ENCODE measurements at places on chromosomes 11 and 22.

DNA sequence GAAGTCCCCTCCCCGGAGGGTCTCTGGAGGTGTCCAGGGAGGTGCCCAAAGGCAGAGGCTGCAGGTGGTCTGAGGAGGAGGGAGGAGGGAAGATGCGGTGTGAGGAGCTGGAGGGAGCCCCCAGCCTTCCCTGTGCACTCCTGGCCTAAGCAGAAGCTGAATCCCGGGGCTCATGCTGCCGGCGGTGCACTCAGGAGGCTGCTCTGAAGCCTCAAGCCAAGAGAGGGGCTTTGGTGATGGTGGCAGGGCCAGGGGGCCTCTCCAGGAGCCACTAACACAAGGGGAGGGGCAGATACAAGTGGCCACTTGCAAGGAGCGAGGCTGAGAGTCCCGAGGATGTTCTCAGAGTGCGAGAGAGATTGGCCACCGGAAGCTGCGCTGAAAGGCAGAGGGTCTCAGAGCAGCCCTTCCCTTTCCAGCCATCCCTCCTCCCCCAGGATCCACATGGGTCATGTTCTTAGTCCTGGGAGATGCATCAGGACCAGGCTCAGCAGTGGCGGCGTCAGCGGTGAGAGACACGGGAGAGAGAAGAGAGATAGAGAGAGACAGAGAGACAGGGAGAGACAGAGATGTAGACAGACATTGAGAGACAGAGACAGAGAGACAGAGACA lies 774 bp upstream of the MRGPRG start:
- no peak for DNase-seq

GRCh38 chr11:6269994-6270393 lies 10.4 kb downstream of the CCKBR start:
- DNase-seq: no peak

DNA sequence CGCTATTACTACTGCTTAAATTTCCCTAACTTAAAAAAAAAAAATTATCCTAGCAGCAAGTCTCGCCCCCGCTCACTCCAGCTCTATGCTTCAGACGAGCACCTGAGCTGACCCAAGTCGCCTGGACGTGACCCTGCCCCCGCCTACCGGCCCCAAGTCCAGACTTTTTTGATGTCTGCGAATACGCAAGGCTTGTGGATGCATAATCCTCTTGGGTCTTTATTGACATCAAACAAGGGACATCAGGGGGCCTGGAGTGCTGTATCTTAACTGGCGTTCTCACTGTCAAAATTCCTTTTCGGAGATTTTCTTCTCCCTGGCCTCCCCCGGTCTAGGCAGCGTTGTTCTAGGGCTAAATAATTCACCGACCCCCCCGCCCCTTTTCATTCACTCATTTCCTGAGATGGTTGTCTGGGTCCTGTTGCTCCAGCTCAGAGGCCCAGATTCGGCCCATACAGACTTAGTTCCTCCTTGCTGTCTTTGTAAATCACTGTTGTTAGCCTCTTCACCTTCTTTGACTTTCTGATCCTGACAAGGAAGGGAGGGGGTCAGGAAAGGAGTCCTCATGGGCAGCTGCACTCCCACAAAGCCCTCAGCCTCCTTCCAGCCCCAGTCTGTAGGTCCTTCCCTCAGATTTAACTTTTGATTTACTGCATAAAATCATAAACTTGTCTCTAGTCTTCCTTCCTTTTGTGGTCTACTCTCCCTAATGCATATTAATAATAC lies 601 bp upstream of the LRP4 start:
- DNase-seq: no peak

GRCh38 chr11:62664405-62665074 lies 470 bp downstream of the C11orf98 start:
- DNase-seq: no peak

DNA sequence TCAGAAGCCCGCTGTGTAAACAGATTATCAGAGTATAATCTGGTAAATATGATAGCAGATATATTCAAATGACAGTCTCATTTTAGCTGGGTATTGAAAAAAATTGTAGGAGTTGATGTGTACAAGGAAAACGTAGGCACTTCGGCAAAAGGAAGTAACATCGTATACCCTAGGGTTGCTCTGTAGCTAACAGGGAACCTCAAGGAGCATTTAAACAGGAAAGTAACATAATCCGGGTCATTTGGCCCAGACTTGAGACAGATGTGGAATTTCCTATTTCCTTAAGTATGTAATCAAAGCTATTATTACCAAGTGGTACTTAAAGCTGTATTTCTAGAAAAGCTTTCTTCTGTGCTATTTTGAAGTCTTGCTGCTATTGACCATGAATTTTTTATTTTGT lies 215.6 kb downstream of the DDX10 start:
- DNase-seq: no peak

DNA sequence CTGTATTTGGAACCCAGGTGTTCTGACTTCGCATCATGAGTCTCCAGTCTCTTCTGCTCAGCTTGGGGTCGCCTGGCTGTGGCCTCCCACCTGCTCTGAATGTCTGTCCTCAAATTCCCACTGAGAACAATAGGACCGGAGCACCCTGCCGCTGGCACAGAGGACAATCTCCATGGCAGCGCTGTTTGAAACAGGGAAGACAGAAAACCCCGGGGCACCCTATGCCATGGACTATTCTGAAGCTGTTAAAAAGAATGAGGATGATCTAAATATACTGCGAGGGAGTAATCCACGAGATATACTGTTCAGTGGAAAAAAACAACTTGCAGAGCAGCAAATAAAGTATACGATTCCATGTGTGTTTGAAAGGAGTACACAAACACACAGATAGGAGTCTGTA lies 415.6 kb upstream of the NARS2 start:
- no peak for DNase-seq

GRCh38 chr11:62804310-62805075 lies 747 bp downstream of the NXF1 start:
- DNase-seq: no peak

DNA sequence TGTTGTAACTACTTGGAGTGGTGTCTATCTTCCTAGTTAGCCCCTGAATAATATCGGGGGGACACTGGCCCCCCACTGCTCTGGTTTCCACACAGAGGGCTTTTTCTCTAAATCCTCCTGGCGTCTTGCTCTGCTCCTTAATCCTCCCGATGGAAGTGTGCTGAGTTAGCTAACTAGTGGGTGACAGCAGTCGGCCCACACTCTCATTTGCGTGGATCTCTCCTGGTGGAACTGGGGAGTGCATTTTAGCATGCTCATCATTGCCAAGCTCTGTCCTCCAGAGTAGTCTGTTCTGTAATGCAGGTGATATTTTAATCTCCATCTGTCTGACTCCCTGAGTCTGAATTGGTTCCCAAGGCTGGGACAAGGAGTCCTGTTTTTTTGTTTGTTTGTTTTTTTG lies 46.1 kb upstream of the RASSF10 start:
- no peak for DNase-seq

- no peak for DNase-seq
These were observed 64.7 kb downstream of the PDE2A start for GRCh38 chr11:72609476-72609875.

DNA sequence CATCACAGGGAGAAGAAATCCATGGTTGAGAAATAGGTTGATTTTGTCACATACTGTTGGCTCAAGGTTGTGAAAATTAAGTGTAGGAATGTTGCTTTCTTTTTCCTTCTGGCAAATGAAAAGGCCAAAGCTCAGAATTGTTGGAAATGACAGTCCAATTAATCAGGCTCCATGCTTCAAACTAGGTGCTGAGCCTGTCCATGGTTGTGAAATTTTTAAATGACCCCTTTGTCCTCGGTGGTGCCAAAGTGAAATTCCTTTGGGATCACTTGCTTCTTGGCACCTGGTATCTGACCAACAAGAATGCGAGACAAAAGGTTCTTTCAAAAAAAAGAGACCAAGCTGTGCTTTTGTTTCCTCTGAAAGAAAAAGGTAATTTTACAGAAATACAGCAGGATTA lies 451.9 kb downstream of the ETS1 start:
- DNase-seq: no peak

DNA sequence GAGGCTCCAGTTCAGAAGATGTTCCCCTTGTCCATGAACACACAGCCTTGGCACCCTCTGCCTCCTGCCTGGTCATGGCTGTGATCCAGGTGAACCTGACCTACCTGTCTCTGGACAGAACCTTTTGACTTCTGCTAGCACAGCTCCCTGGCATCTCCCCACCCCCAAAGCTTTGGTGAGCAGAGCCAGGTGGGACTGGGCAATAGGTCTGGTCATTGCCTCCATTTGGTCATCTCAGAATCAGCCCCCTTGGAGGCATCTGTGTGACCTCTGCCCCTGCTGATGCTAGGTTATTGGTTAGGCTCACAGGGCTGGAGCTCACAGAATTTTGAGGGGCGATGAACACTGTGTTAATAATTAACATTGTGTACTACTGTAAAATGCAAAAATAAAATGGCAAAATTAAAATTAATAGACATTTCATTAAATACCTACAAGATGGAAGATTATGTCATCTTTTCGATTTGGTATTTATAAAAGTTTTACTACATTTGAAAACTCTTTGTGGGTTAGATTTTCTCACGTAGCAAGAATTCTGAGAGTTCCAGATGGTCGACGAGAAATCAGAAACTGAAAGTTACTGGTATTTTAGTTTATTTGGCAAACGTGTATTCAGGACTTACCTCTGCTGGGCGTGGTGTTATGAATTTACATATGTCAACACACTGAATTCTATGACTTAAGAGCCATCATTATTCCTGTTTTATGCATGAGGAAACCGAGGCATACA lies 8.3 kb upstream of the KIAA0930 start:
- no peak for DNase-seq

- DNase-seq: no peak
These were observed 125.6 kb downstream of the CSNK2A3 start for GRCh38 chr11:11227296-11228085.

DNA sequence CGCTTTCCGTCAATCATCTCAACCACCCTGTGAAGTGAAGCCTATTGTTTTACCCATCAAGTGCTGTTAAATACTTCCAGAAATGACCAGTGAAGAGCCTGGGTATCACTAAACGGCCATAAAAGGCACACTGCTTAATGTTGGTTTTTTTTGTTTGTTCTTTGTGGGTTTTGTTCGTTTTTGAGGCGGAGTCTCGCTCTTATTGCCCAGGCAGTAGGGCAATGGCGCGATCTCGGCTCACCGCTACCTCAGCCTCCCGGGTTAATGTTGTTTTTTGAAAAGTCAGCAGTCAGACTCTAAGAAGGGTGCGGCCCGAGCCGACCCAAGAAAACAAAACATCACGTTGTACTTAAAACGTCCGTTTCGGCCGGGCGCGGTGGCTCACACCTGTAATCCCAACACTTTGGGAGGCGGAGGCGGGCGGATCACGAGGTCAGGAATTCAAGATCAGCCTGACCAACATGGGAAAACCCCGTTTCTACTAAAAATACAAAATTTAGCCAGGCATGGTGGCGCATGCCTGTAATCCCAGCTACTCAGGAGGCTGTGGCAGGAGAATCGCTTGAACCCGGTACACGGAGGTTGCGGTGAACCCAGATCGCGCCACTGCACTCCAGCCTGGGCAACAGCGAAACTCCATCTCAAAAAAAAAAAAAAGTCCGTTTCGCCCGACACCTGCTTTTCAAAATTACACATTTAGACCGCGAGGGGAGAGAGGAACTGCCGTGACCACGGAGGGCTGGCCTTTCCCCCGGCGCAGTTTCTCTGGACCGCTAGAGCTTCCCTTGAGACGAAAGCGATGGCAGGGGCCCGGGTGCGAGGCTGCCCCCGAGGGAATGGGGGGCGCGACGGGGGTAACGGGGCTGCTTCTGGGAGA lies 714 bp downstream of the CD59 start:
- DNase-seq: no peak

DNA sequence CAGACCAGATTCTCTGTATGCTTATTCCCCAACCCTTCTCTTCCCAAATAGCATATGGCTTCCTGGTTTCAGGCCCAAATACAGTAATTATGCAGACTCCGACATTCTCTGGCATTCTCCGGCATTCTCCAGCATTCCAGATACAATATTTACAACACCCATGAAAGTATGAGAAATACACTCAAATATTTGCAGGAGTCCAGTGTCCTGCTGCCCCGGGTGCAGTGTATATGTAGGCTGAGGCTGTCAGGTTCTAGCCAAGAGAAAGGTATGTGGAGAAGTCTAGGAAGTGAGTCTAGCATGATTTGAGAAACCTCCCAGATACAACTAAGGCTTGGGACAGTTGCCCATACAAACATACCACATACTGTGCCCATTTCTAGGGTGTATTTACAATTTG lies 160.7 kb downstream of the SOX6 start:
- no peak for DNase-seq

DNA sequence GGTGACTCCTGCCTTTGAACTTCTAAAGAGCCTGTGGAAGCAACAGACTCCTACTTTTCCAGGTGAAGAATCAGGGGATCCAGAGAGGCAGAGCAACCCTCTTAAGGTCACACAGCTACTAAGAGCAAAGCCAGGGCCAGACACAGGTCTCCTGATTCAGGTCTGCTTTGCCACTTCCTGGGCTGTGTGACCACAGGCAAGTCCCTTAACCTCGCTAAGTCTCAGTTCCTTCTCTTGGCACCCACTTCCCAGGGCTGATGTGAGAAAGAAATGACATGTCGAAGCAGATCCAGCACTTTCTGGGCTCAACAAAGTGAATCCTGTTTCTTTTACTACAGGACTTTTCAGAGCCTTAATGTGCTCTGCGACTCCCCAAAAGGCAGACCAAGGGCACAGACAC lies 30.2 kb downstream of the UQCR10 start:
- DNase-seq: no peak

GRCh38 chr11:68469642-68470041 lies 9.1 kb downstream of the PPP6R3 start:
- DNase-seq: no peak

DNA sequence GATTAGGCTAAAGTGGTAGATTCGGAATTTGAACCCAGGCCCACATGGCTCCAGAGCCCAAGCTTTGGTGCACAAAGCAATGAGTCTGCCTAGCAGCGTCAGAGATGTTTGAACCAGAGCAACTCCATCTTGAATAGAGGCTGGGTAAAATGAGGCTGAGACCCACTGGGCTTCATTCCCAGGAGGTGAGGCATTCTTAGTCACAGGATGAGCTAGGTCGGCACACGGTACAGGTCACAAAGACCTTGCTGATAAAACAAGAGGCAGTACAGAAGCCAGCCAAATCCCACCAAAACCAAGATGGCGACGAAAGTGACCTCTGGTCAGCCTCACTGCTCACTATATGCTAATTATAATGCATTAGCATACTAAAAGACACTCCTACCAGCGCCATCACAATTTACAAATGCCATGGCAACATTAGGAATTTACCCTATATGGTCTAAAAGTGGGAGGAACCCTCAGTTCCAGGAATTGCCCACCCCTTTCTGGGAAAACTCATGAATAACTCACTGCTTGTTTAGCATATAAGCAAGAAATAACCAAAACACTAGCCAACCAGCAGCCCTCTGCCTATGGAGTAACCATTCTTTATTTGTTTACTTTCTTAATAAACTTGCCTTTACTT lies 40.3 kb upstream of the DAGLA start:
- no peak for DNase-seq
